ENCODE measurements at places on chromosomes 4 and X.

DNA sequence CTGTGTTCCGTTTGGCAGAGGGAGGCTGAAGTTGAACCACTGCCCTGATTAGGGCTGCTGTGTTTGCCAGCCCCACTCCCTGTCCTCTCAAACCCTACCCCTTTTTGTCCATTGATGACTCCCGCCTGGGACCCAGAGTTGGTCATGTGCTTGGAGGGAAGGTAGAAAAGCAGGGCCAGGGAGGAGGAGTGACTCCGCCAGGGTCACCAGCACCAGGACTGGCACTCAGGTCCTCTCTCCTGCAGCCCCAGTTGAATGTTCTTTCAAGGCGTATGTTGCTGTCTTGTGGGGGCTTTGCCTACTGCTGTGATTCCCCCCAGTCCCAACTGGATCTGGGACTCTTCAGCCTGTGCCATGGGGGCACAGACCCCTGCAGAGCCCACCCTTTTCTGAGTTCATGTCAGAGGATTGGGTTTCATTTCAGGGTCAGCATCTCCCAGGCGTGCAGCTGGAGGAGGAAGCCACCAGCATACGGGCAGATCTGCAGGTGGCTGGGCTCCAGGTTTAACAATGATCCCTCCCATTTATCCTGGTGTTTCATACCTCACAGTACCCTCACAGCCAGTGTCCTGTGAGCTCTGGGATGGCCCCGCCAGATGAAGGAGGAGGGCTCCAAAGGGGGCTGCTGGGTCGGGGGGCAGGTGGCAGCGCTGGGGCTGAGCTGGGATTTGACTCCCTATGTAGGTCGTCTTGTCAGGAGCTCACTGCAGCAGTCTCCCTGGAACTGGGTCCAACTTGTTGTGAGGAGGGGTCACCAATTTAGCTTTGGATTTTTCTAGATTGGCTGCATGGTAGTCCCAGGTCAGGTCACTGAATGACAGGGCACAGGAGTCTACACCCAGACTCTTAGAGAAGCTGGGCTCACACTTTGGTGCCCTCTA, 55.7 kb downstream of the MSX1 start:
- no peak for DNase-seq

- DNase-seq: no peak
Observed at GRCh38 chr4:7358100-7358735, 76.5 kb downstream of the PSAPL1 start.

DNA sequence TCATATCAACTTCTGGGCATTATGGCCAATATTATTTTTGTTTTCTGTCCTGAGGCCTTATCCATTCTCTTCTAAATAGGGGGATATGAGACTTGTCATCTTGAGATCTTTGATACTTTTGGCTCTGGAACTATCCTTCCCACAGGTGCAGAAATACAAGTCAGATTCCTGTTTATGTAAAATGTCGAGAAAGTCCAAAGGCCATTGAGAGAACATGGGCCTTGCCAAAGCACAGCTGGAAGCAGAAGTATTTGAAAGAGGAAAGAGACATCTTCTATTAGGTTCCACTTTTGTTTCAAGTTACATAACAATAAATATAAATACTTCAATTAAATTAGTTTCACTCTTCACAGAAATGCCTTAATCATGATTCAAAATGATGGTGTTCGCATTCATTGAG, 20.8 kb upstream of the PRSS48 start:
- DNase-seq: no peak

DNA sequence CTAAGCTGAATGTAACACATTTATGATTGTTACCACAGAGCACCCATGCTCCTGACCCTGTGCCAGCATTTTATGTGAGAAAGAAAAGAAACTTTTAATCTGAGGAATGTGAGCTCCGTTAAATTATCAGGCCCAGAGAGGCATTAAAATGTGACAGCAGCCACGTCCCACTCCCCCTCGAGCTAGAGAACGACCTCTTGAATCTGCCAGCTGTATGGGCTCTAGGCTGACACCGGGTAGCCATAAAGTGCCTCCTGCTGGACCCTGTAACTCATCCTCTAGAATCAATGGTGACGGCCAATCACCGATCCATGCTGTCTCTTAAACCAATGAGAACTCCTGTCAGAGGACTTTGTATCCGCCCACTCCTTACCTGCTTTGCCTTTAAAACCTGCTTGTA, 110.2 kb upstream of the ADRA2C start:
- DNase-seq: no peak

GRCh38 chrX:105697984-105698781, 124.2 kb upstream of the NRK start:
- DNase-seq: no peak

All from activated T-helper 9 cell treated with anti-CD3 and anti-CD28 coated beads, Interleukin-2, amount 50 U/mL, for 16 hours (primary cell).